HCT116 (cell line): ENCODE measurements at places on chromosomes 16 and 17.

GRCh38 chr17:74431568-74432423 is at the start of gene GPRC5C:
TSS of gene GPRC5C (plus strand) at chr17:74432088. CDS start at chr17:74439777, 7,689 bp downstream.
- H3K27ac ChIP-seq: peak within 1 kb of the TSS; percentile 89
- no peaks in the 10 kb centered on the region for H3K36me3 ChIP-seq
- peaks cover 59% of the 10 kb centered on the region for H3K4me1 ChIP-seq
- no peaks in the 10 kb centered on the region for H3K27me3 ChIP-seq
- DNase-seq: peak; percentile 66

GRCh38 chr17:82436601-82437324 is 13.8 kb downstream of the CYBC1 start:
- no peak overlapping the region for H3K4me3 ChIP-seq
- DNase-seq: no peak
- H3K27ac ChIP-seq: no peak overlapping the region; the same call in 1 of the 2 replicates
- no peaks in the 10 kb centered on the region for H3K27me3 ChIP-seq
- H3K36me3 ChIP-seq: no peaks in the 10 kb centered on the region

DNA sequence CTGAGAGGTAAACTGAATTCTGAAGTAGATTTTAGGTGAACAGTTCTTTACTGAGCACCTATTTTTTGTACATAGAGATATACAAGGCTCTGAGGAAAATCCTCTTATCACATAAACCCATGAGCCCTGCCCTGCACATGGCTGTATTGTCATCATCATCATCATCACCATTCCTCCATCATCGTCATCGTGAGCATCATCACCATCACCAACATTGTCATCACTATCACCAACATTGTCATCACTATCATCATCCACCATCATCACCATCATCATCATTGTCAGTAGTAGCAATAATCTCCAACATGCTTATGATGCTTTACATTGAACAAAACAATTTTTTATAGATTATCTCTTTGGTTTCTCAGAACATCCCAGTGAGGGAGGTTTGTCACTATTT is 20.7 kb downstream of the ASIC2 start:
- H3K4me1 ChIP-seq: no peaks in the 10 kb centered on the region
- no peaks in the 10 kb centered on the region for H3K27me3 ChIP-seq
- H3K27ac ChIP-seq: no peak overlapping the region
- H3K36me3 ChIP-seq: no peaks in the 10 kb centered on the region
- no peak overlapping the region for H3K4me3 ChIP-seq
- no peak for DNase-seq

DNA sequence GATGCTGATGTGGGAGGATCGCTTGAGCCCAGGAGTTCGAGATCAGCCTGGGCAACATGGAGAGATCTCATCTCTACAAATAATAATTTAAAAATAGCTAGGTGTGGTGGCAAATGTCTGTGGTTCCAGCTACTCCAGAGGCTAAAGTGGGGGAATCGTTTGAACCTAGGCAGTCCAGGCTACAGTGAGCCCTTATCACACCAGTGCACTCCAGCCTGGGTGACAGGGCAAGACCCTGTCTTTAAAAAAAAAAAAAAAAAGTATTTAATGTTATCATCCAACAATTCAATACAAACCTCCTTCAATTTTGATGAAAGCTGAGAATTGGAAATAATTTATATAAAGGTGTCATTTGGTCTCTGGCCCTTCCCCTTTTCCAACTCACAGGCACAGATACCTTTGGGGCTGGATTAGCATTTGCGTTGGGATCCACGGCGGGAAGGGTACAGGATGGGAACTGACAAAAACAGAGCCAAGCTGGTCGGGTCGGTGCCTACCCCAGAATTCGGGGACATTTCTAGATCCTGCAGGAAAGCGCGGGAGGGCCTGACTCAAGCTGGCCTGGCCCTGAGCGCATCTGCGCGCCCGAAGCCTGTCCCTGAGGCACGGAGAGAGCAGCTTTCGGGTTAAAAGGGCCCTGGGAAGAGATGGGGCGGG is 860 bp upstream of the DCAF7 start:
- peak overlapping the region; percentile 86 for H3K27ac ChIP-seq
- H3K4me3 ChIP-seq: peak overlapping the region; percentile 71
- no peaks in the 10 kb centered on the region for H3K36me3 ChIP-seq

- H3K4me3 ChIP-seq: no peak overlapping the region
- DNase-seq: no peak
- H3K4me1 ChIP-seq: peaks cover 30% of the 10 kb centered on the region
- H3K27ac ChIP-seq: no peak overlapping the region
- no peaks in the 10 kb centered on the region for H3K36me3 ChIP-seq
- H3K27me3 ChIP-seq: no peaks in the 10 kb centered on the region
Observed at GRCh38 chr16:12087901-12088421, 111.4 kb downstream of the SNX29 start.

DNA sequence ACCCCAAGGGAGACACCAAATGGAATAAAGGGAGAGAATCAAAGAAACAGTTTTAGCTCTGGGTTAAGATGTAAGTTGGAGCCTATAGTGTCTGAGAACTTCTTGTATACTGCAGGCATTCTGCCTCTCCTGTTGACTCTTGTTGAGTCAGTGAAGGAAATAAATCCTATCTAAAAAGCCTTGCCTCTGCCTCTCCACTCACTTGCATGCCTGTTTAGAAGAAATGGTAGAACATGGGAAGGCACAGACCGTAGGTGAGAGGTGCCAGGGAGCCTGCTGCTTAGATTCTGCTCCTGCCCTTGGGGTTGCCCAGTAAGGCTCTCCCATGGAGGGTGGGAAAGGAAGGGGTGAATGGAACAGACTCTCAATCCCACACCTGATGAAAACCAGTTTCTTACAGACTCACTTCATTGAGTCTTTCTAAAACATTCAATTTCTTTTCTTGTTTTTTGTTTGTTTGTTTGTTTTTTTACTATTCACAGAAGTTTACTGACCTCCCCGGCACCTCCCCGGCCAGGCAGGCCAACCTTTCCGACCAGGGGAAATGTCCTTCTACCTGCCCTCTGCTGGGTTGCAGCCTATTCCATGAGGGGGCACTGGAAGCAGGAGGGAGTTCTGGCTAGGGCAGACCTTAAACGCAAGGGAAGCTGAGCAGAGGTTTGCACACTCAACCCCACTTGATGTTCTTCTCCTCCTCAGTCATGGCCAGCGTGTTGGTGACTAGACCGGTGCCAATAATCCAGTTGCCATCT is 211.7 kb upstream of the WSB1 start:
- no peak overlapping the region for H3K27ac ChIP-seq
- H3K27me3 ChIP-seq: no peaks in the 10 kb centered on the region
- H3K36me3 ChIP-seq: no peaks in the 10 kb centered on the region
- H3K4me3 ChIP-seq: no peak overlapping the region
